ENCODE measurements at places on chromosomes 3 and 15.

- no peak for DNase-seq
Observed at GRCh38 chr3:184315871-184316661, 1.7 kb downstream of the EIF4G1 start.

DNA sequence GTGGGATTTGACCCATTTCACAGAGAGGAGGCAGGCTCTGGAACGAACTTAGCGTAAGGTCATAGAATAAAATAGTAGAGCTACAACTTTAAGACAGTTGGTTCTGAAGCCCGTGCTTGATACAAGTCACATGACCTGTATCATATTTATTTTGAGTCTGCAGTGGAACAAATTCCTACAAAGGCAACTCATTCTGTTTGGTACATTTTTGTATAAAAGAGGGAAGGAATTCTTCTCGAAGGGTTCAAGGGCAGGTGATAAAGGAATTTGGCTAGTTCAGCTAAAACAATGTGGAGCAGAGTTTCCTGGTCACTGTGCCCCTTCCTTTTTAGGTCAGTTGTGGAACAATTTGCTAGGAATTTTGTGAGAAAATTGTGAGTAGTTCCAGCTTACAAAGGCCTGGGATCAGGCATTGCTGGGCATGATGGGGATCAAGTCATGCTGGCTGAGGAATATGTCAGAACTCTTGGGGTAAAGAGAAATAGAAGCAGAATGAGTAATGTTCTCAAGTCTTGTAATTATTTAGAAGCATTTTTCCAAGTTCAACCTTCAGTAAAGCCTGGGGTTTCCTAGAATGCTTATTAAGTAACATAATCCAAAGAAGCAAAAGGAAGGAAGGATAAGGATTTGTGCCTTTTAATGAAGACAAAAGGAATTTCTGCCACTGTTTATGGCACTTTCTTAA is 19.1 kb downstream of the USP3 start:
- no peak for DNase-seq

GRCh38 chr3:127831723-127832172 is 9.4 kb upstream of the MGLL start:
- no peak for DNase-seq

- DNase-seq, result no peak
Observed at GRCh38 chr3:115074502-115074901, 72.6 kb downstream of the ZBTB20 start.

GRCh38 chr3:127770671-127771355 is 51.5 kb downstream of the MGLL start:
- DNase-seq, result no peak

- DNase-seq, result no peak
Observed at GRCh38 chr15:81532001-81532400, 158.0 kb upstream of the TMC3 start.

DNA sequence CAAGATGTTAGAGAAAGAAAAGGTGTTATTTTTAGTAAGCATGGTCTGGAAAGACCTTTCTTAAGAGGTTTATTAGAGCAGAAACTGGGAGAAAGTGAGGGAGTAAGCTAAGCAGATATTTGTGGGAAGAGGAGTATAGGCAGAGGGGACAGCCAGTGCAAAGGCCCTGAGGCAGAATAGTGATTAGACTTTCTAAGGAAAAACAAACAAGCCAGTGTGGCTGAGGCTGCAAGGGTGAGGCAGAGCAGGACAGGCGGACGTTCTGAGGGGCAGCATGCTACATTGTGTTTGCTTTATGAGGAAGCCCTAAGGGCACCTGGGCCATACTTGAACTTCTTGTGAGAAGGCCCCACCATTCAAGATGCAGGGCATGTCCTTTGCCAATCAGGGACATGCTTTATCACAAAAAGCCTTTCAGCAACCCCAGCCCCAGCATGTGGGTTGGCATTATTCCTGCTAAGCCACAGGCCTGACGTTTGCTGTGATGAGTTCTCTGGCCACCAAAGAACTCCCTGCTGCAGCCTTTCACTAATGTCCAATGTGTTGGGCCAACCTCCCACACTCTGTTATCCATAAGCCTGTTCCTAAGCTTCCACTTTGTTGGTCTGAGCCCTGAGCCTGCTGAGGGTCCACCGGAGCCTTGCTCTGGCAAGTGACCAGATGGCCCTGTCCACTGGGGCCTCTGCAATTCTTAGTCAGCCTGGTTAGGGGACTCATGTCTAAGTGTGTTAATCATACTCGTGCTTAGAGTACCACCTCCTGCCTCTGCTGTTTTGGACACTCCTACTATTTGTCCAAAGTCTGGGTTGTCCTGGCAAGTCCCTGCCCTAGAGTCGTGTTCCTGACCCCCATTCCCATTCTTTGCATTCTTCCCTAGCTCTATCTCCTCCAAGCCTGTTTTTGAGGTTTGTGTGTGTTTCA is 209.9 kb upstream of the CTNNB1 start:
- DNase-seq, result no peak

DNA sequence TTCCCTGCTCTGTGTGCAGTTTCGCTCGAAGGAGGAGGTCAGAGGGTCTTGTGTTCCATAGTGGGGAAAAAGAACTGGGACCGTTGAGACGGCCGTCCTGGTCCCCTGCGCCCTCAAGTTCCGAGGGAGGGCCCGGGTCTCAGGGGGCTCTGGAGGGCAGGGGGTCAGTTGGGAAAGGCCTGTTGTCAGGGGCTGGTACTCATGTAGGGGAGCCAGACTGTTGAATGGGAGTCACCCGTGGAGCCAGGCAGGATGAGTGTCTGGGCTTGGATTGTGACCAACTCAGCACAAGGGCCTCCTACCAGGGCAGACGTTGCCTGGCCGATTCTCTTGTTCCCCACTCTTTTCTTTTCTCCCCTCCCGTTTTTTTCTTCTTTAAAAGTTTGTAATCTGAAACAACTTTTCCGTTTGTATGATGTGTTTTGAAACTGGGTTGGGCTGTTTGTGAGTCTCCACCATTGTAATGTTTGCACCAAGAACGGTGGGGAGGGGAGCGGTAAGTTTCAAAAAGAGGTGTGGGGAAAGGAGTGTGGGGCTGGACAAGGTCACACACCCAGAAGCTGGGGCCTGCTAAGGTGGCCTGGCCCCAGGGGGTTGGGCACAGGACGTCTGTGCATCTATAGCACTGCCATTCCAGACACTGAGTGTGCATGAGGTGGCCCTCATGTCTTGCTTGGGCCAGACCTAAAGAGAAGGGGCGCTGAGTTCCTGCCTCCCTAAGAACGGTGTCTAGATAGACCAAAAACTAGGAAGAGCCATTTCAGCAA is 1.1 kb downstream of the CMTM7 start:
- no peak for DNase-seq

GRCh38 chr3:142947799-142948575 is 15.5 kb downstream of the PAQR9 start:
- DNase-seq, result no peak

DNA sequence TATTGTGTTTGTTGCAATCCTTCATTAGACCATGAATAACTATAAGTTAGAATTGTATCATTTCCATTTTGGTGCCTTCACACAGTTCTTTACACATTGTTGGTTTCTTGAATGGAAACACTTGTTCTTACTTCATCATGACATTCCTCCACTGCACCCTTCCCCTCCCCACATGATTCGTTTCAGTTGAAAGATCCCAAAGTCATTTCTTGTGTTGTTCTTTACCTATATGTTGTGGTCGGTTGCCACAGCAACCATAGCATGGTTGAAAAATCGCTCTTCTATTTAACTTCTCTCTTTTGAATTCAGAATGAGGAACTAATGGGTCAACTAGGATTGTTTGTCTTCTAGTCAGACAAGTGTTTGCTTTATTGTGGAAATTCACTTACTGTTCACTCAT is 103.3 kb downstream of the IL1RAP start:
- no peak for DNase-seq

- DNase-seq, result no peak
Observed at GRCh38 chr3:50811893-50812292, 137.2 kb downstream of the DOCK3 start.
